ENCODE measurements at places on chromosomes 2 and 18.

GRCh38 chr2:238784671-238785527 is 63.0 kb upstream of the TWIST2 start:
- DNase-seq: peak; percentile 58

- DNase-seq: no peak
Measured at GRCh38 chr2:134217351-134217750, 36.5 kb upstream of the MGAT5 start.

DNA sequence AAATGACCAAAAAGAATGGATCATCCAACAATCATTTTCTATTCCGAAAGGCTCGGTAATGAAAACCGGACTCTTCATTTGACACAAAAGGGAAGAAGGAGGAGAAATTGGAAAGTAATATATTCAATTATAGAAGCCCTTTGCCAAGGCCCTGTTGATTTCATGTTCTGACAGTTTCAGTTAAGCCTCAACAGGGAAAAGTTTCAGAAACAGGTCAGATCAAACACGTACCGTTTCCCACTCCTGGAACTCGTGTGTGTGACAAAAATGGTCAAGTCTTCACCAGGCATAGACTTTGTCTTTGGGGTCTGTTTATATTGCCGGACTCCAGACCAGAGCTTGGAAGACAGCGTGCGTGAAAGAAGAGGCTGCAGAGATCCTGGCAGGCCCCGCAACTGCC is 101.3 kb upstream of the BCL2L11 start:
- DNase-seq: no peak

GRCh38 chr2:133444465-133444864 is 123.8 kb downstream of the NCKAP5 start:
- no peak for DNase-seq

GRCh38 chr2:185128346-185128745 is 530.0 kb downstream of the ZNF804A start:
- no peak for DNase-seq

DNA sequence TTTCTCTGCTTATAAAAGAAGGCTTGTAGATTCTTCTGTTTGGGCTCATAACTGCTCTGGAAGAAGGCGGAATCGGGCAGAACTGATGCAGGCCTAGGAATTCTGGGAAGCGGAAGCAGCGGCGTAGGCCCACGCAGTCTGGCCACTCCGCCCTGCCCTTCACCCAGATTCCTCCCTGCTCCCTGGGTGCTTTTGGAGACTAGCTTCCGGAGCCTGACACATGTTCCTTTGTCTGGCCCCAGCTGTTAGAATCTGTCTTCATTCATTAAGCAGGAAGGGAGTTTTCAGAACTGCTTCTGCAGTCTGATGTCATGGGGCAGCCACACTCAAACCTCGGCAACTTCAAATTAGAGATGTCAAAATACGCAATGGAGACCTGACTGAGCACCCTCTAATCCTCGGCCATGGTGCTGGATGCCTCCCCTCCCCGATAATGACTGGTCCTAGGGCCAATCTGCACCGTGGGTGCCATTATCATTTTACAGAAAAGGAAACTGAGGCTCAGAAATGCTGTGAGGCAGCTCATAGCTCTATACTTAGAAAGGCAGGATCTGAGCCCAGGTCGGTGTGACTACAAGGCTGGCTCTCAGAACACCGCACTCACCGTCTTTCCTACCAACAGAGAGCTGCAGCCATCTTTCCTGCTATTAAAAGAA is 275.7 kb downstream of the MYCN start:
- no peak for DNase-seq

DNA sequence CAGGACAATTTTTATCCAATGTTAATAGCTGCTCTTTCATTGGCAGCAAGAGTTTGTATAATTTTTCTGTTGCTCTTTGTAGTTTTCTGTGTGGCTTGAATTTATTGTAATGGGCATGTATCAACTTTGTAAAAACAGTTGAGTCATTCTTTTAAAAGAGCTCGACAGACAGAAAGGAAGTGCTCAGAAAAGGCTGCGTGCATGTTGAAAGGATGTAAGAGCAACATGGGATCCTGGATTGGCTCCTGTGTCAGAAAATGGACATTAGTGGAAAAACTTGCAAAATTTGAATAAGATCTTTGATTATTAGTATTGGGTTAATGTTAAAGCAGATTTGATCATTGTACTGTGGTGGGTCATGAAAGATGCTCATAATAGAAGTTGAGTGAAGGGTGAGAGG is 93.3 kb upstream of the CDC42EP3 start:
- DNase-seq: no peak

DNA sequence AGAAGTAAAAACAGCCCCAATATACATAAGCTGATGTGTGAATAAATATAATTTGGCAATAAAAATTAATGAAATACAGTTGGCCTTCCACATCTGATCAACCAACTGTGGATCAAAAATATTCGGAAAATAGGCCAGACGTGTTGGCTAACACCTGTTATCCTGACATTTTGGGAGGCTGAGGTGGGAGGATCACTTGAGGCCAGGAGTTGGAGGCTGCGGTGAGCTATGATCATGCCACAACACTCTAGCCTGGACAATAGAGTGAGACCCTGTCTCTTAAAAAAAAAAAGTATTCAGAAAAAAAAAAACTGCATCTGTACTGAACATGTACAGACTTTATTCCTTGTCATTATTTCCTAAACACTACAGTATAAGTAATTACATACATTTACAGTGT is 11.5 kb upstream of the PUS10 start:
- no peak for DNase-seq

DNA sequence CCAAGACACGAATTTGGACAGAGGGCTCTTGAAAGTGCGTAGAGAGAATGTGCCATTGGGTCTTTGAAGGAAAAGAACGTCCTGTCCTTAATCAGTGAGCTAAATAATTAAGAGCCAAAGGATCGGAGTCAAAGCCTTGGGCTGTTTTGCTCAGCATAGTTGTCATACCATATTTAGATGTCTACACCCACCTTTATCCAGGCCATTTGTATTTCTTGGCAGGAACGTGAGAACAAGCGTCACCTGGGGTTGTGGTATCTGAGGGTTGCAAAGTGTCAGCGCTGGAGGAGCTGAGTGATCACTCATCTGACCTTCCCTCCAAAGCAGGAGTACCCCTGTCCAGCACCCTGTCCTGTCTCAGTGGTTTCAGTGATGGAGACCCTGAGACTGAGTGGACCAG is 4.5 kb downstream of the LPIN1 start:
- DNase-seq: no peak

- no peak for DNase-seq
Measured at GRCh38 chr2:151996243-151997003, 102.4 kb downstream of the CACNB4 start.

DNA sequence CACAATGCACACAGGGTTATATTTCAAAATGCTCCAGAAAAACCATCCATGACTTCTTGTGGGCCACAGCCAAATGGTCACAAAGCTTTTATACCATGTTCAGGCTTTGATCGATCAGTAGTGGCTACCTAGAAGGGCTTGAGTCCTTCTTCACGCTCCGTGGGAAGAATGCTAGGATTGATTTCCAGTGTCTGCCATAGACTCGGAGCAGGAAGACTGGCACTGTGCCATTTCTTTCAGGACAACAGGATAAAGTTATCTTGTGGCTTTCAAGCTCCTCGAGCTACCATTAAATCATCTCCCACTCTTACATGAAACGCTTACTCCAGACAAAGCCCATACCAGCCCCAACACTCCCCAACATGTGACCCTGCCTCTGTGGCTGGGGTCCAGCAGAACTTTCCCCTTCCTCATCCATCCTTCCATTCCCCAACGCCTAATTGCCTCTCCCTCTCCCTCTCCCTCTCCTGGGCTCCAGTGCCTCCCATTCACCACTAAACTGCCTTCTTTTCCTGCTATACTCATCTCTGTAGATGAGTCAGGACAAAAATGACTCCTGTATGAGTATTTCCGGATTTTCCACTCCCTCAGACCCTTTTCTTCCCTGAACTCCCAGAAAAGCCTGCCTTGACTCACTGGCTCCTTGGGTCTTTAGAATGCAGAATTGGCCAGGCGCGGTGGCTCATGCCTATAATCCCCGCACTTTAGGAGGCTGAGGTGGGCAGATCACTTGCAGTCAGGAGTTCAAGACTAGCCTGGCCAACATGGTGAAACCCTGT is 40.9 kb downstream of the ADD2 start:
- DNase-seq: no peak

GRCh38 chr2:86211033-86211795 is 12.0 kb downstream of the MRPL35 start:
- no peak for DNase-seq

- no peak for DNase-seq
Measured at GRCh38 chr2:216724190-216724589, 28.8 kb upstream of the IGFBP5 start.

DNA sequence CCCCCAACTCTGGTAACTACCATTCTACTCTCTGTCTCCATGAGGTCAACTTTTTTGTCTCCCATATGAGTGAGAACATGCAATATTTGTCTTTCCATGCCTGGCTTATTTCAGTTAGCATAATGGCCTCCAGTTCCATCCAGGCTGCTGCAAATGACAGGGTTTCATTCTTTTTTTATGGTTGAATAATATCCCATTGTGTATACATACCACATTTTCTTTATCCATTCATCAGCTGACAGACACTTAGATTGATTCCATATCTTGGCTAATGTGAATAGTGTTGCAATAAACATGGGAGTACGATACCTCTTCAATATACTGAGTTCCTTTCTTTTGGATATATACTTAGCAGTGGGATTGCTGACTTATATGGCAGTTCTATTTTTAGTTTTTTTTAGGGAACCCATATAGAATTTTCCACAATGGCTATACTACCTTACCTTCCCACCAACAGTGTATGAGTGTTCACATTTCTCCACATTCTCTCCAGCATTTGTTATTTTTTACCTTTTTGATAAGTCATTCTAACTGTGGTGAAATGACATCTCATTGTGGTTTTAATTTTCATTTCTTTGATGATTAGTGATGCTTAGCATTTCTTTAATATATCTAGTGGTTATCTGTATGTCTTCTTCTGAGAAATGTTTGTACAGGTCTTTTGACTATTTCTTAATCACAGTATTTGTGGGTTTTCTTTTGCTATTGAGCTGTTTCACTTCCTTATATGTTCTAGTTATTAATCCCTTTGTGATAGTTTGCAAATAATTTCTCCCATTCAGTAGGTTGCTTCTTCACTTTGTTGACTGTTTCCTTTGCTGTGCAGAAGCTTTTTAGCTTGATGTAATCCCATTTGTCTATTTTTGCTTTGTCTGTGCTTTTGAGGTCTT is 112.2 kb downstream of the SRBD1 start:
- no peak for DNase-seq

- DNase-seq: no peak
Measured at GRCh38 chr18:31204166-31204565, 41.5 kb upstream of the DSC1 start.

- DNase-seq: no peak
Measured at GRCh38 chr2:129458436-129458835, 521.0 kb upstream of the RAB6C start.

GRCh38 chr2:181036848-181037603 is 56.6 kb downstream of the UBE2E3 start:
- no peak for DNase-seq

- no peak for DNase-seq
Measured at GRCh38 chr2:3970791-3971651, 267.6 kb downstream of the DCDC2C start.

DNA sequence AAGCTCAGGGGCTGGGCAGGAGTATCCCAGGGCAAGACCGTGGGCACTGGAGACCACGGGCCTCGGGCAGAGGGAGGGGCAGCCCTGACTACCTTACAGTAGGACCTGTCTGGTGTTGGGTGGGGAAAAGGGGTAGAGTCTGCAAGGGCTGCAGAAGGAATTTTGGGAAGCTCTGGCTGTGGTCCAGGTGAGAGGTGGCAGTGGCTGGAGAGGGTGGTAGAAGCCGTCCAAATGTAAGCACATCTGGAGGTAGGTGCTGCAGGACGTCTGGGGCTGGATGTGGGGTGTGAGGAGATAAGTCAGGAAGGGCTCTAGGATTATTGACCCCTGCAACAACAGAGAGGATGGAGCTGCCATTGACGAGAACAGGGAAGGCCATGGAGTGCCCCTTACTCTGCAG is 486.7 kb downstream of the EIPR1 start:
- no peak for DNase-seq

DNA sequence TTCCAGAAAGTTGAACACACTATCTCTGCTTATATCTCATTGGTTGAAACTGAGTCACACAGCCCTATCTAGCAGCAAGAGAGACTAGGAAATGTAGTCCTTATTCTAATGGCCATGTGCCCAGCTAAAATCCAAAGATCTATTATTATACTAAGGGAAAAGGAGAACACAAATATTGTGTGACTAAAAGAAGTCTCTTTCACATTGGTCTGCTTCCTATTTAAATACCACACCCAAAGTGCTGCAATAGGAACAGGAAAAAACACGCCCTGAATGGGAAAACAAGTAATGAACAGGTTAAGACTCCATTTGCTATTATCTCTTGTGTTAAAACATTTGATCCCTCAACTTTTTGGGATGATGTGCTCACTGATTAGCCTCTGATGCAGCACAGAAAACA is 86.8 kb upstream of the BARD1 start:
- no peak for DNase-seq

- DNase-seq: no peak
Measured at GRCh38 chr18:48729404-48729803, 190.6 kb downstream of the CTIF start.

GRCh38 chr2:176789751-176790150 is 422.8 kb upstream of the HNRNPA3 start:
- no peak for DNase-seq

GRCh38 chr18:69558052-69558451 is 157.4 kb downstream of the DOK6 start:
- DNase-seq: no peak

- DNase-seq: no peak
Measured at GRCh38 chr2:191183516-191183915, 32.7 kb upstream of the STAT4 start.

GRCh38 chr2:201794294-201794693 is 12.0 kb upstream of the CDK15 start:
- no peak for DNase-seq

DNA sequence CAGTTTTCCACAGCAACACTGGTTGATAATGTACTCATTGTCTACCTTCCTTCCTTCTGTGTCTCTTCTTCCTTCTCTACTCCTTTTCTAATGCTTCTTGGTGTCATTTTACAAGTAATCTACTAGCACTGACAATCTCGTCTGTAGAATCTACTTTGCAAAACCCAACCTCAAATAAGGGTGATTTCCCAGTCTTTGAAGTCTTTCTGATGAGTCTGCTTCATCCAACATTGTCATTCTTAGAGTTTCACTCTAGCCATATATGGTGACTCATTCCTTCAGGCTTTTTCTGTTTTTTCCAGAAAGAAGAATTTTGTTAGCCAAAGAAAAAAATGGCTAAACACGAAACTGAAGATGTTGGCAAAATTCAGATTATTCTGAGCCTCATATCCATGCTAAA is 288.7 kb downstream of the MBD2 start:
- no peak for DNase-seq

GRCh38 chr2:31217465-31218200 is at the start of gene CAPN14:
Gene CAPN14 (minus strand): TSS chr2:31217515. CDS start chr2:31205447, 12,068 bp downstream.
- no peak for DNase-seq

Measured in CD4-positive, alpha-beta T cell treated with Interleukin-6 for 4 hours (primary cell).